ENCODE measurements at places on chromosomes 1 and 21.

DNA sequence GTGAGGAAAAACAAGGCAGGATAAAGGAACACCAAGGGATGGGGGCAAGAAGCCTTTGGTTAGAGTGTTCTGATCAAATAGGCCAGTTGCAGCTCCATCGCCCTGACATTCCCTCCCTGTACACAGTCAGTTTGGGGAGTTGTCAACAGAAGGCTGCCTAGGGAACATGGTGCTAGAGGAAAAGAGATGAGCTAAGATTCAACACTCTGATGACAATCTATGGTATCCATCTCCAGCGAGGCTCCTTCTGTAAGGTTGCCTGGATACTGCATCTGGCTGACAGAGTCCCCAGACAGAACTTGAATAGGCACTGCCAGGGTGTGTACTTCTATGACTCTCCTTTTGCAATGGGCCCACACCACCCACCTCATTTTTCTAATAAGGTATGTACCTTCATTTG, 11.2 kb upstream of the SLAMF9 start:
- no peak for DNase-seq

DNA sequence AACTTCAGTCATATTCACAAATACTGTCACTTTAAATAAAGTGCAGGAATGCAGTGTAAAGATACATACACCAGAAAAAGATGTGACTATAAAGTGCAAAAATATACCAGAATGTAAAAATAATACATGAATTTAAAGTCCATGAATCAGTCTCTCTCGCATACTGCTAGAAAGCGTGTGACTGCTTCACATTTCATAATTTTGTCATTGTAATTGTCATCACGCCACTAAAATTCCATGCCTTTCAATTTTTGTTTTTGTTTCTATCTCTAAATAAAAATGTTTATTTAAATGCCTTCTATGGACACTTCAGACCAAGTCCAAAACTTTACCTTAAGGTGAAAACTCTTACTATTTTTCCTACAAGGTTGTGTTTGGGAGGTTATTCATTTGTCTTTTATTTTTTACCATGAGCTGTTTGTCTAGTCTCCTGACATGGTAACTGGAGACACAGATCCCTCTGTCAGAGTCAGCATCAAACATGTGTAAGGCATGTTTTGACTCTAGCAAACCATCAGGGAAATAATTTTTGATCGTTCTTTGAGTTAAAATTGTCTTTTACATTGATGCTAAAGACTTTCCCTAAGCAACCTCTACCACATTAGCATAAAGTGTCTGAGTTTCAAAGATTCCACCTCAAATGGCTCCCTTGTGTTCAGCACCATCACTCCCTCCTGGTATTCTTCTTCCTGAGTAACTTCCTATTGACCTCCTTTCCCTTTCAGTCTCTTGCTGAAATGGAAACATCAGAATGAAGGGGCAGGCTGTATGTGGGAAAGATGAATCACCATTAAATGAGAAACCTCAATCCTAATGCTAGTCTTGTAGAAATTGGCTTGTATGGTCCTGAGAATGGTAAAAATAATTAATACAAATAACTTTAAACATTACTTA, 14.0 kb upstream of the AIM2 start:
- DNase-seq: no peak

DNA sequence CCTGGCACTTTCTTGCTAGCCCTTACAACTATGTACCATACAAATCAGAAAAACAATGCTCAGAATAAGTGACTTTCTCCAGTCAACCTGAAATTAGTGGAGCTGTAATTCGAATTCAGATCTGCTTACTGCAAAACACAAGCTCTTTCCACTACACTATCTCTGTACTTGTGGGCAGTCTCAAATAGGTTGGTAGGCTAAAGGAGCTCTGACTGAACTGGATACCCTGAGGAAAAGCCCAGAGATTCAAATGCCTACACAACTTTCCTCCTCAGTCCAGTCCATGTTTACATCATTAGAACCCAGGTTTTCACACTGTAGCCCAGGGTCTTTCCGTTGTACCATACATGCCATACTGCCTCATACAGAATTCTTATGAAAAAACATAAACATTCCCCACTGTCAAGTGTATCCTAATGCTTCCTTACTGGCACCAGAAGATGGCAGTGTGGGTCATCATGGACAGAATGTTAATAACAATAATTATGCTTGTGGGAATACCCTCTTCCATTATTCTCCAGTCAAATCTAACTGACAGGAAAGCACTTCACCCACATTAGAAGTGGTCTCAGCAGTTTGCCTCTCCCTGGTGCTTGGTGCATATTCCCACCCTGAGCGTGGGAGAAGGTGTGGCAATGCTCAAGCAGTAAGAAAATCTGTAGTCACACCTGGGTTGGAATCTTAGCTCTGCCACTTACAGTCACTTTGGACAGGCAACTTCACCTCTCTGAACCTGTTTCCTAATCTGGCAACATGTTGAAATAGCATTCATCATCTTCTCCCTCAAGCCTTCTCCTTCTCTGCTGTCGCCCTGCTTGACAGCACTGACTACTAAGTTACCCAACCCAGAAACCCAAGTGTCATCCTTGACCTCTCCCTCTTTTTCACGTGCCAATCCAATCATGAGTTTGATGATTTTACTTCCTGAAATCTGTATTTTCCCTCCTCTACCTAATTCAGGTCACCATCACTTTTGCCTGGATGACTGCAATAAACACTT, 14.4 kb upstream of the ZFYVE9 start:
- peak; percentile 22 for DNase-seq

DNA sequence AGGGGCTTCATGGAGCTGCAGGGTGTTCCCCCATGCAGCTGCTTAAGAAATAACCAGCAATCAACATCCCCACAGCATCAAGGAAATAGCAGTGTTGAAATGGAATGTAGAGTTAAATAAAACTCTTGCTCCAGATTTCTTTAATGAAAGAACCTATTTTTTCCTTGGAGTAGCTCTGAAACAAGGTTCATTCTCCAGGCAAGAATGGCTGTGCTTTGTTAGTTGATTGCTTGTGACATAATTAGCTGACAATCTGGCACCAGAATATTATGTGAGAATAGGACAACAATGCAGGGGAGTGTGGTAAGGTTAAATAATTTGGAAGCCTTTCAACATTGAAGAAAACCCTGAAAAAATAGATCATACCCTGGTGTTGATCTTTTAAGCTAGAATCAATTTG, 254.2 kb upstream of the RRP15 start:
- DNase-seq: no peak

GRCh38 chr1:184664042-184664660, 90.5 kb downstream of the EDEM3 start:
- peak; percentile 45 for DNase-seq

GRCh38 chr21:42151148-42151947, 67.6 kb upstream of the ABCG1 start:
- DNase-seq: no peak

DNA sequence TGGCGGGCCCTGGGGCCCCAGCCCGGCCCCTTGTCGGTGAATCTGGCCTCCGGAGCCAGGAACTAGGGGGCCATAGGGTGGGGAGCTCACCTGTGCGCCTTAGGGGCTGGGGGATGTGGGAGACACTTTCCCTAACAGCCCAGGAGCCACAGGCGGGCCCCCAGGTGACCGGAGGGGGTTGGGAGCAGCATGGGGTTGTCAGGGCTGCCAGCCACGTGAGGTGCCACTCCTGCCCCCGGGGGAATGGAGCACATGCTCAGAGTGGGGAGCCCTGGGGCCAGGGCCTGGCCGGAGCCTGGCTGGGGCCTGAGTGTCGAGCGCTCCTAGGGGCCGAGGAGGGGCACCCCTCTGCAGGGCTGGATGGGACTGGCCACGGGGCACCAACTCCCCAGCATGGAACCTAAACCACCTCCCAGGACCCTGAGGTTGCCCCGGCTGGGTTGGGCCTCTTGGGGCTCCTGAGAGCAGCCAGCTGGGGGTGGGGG, 19.9 kb downstream of the PRXL2B start:
- no peak for DNase-seq
